ENCODE measurements at places on chromosomes 13 and 19.

GRCh38 chr13:22061806-22062391, 391.0 kb downstream of the FGF9 start:
- DNase-seq, result no peak

DNA sequence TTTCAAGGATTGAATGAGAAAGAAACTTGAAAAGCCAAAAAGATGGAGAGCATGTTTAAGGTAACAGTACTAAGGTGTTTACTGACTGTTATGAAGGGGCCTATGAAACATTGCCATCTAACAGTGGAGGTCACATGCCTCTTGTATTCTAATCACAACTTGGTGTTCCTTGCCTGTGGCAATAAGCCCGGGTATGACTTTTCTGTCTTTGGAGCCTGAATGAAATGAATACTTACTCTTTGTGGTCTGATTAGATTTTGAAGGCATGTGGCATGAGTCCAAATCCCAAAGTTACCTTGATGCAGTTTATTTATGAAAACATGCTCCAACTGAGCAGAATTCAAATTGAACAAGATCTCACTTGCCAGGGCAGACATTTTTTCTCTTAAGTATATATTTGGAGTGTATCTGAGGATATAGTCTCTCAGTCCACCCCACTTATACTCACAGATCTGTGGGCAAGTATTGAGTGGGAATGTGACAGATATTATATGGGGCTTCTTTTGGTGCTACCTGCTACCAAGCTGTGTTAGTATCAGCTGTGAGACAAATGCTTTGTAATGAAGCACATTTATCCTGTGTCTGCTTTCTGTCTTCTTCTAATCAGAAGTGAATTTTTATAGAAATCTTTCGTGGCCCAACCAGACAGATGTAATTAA, 67.5 kb downstream of the B3GLCT start:
- no peak for DNase-seq

GRCh38 chr19:14318873-14319272, 62.4 kb upstream of the ADGRE5 start:
- DNase-seq, result no peak

- DNase-seq, result no peak
Measured at GRCh38 chr13:30147015-30147414, 160.3 kb downstream of the KATNAL1 start.

- DNase-seq, result no peak
Measured at GRCh38 chr19:45462174-45462573, 5.6 kb upstream of the FOSB start.

DNA sequence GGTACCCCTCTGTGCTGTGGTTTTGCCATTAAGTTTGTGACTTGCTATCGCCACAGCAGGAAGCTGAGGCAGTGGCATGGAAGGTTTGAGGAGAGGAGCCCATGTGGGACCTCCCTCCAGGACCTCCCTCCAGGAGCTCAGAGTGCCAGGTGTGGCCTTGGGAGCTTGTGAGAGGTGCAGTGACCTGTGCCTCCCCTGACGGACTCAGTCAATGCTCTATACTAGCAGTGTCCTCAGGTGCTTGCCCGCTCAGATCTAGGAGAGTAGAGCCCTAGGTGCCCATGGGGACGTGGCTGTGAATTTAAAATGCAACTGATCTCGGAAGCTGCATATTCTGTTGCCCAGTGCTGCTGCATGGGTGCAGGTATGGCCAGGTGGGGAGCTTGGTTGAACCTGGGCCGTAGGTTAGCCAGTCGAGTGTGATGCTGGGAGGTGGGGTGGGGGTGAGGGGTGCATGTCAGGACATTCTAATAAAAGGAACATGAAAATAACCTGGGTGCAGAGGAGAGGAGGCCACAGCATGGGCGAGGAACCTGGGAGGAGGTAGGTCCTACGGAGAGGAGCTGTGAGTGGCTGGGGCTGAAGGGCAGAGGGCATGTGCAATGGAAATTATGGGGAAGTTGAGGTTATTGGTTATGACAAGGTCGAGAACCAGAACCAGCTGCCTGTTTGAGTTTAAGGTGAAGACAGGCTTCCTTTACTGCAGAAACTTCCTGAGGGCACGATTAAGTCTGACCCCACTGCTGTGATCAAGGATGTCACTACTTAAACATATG, 41.6 kb downstream of the TEX29 start:
- DNase-seq, result no peak

DNA sequence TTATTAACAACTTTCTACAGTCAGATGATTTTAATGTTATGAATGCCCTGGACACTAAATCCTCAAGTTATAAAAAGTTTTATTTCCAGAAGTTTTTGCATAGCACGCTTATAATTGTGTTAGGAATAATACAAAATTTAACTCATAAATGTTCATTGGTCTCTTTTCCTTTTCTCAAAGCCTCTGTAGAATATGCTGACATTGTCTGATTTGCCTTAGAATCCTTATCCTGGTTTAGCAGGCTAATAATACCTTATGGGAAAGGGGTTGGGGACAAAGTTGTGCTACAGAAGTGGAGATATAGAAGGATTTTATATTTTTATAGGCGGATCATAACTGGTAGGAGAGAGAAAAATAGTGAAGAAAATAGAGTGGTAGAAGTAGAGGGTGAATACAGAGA, 1739.6 kb downstream of the OLFM4 start:
- no peak for DNase-seq

DNA sequence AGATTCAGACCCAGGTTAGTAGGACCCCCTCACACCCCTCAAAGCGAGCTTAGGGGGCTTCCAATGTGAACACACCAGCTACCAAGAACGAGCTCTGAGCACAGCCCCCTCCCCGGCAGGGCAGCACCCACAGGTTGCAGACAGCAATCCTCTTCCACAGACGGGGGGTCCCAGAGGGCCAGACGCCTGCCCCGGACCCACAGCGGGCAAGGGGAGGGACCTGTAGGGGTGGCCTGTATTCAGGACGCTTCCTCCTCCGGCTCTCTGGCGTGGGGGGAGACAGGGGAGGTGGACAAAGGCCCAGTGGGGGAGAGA, 4.8 kb downstream of the TTYH1 start:
- no peak for DNase-seq

- no peak for DNase-seq
Measured at GRCh38 chr19:8038815-8039214, 13.7 kb upstream of the CCL25 start.

DNA sequence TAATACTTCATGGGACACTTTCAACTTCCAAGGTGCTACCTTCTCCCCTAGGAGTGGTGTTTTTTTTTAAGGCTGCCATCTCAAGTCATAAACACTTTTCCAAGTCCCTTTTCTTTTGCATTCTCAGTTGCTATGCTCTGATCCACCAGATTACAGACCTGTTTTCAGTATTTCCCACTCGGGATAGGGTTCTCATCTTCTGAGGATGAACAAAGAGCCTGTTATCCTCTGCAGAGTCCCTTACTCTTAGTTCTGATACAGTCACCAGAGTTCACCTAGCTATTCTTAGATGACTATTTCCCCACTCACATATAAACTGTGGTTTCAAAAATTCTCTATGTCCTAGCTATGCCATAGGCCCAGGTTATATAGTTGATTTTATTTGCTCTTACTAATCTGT, 15.9 kb downstream of the ZDHHC20 start:
- no peak for DNase-seq

- no peak for DNase-seq
Measured at GRCh38 chr19:16417660-16418596, 53.8 kb downstream of the EPS15L1 start.

GRCh38 chr19:13833330-13834243, 38.3 kb downstream of the ZSWIM4 start:
- DNase-seq, result no peak

DNA sequence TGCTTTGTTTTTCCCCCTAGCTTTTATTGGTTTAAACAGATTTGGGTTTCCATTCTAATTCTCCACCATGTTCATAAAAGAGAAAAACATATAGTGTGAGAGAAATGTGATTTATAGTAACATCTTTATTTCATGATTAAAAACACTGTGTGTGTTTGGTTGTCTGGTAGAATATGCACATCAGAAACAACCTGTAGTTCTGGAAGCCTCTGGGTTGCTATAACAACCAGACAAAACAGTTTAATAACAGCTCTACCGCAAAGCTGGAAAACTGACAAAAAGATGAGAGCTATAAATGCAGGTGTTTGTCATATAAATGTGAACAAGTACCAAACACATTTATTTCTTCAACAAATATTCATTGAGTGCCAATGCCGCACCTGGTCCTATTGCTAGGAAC, 9.8 kb downstream of the KBTBD6 start:
- no peak for DNase-seq

DNA sequence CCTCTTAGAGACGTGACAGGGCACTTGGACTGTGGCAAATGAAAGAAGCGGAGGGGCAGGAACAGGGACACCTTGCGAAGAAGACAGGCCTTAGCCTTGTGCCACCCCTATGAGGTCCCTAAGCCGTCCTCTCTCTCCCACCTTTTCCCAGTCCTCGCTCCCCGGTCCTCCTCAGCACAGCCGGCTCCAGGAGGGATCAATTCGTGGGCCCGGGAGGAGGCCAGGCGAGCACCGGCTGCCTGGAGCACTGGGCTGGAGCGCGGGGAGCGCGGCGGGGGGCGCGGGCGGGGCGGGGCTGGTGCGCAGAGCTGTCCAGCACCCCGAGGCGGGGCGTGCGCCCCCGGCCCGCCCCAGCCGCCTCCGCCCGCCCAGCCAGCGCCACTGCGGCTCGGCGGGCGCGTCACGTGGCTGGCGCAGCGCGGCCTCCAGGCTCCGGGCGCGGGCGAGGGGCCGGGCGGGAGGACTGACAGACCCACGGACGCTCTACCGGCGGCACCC, at the start of gene LRP3:
Gene LRP3, plus strand, starts transcription at position 466 of the 498 bp plus-strand sequence. CDS start 456 bp downstream, outside the sequence.
- DNase-seq, result no peak

DNA sequence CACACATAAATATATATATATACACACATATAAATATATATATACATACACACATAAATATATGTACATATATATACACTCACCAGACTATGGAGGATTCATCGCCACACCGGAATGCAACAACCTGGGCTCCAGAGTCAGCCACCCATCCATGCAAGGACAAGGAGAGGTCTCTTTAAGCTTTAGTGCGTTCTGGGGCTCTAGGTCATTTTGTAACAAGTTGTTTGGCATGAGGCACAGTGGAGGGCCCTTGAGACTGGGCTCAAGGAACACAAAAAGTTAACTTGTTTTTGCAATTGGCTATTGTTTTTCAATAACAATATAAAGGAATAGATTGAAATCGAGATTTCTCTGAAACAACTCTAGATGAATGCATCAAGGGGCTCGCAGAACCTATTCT, 4.9 kb upstream of the ZNF90 start:
- DNase-seq, result no peak

- DNase-seq, result no peak
Measured at GRCh38 chr19:29535214-29535831, 9.5 kb downstream of the VSTM2B start.

- DNase-seq, result no peak
Measured at GRCh38 chr13:105139048-105139379, 1396.4 kb downstream of the EFNB2 start.

DNA sequence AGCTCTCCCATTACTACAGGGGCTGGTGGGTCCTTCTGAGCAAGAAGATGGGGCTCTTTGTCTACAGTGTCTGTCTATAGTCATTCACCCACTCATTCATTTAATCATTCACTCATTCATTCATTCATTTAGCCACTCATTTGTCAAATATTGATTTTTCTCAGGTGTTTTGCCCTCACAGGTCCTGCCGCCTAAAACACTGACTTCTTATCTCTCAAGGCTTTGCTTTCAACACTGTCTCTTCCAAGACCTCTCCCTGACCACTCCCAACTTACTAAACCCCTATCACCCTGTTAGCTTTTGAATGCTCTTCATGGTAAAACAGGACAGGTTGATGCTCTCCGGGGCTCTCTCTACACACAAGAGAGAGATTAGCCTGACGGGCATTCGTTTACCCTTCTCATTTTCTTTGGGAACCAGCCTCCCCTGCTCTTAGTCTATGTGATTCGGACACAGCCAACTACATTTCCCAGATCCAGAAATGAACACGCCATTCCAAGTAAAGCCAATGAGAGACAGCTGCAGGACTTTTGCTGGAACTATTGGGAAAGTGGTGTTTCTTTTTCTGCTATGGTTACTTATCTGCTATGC, 22.7 kb downstream of the FAM187B start:
- no peak for DNase-seq

- DNase-seq, result no peak
Measured at GRCh38 chr19:33456845-33457220, 64.8 kb downstream of the PEPD start.

DNA sequence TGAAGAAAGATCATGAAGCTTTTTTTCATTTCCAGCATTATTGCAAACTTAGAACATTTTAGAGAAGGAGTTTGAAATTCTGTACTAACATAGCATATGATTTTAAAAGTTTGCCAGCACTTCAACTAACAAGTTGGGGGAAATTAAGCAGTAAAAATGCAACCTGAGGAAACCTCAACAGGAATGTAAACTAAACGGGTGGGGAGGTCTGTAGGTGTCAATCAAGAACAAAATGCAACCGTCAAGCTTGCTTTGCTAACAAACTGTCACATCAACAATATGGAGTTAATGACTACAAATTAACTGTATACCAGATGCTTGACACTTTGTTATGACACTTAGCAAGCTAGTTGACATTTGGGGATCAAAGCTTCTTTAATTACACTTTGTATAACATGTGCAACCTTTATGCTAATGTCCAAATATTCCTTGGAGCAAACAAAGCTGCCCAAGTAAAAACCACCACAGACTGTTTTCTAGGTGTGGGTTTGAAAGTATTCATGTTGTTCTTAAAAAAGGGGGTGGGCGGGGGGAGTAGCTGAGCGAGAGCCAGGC, 52.1 kb downstream of the DACH1 start:
- DNase-seq, result no peak

DNA sequence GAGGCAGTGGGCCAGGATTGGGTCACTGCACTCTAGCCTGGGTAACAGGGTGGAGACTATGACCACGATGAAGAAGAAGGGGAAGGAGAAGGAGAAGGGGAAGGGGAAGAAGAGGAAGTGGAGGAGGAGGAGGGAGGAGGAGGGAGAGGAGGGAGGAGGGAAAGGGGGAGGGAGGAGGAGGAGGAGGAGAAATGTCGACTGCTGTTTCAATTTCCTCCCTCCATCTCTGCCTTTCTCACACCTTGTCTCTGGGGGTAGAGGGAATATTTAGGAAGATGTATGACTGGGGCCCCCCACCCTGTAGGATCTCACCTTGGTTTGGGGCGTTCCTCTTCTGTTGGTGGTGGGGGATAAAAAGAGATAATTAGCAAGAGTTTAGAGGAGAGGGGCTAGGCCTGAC, 3.8 kb downstream of the TNNT1 start:
- no peak for DNase-seq

DNA sequence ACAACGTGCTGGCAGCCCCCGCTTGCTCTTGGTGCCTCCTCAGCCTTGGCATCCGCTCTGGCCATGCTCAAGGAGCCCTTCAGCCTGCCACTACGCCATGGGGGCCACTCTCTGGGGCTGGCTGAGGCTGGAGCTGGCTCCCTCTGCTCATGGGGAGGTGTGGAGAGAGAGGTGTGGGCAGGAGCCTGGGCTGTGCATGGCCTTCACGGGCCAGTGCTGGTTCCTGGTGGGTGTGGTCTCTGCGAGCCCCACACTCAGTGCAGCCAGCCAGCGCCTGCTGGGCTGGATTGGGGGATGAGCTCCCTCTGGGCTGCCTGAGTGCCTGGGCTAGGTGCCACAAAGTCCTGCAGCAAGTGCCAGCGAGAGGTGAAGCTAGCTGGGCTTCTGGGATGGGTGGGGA, 1289.1 kb downstream of the OLFM4 start:
- no peak for DNase-seq

- DNase-seq, result no peak
Measured at GRCh38 chr13:32947411-32948276, 68.6 kb upstream of the KL start.

- no peak for DNase-seq
Measured at GRCh38 chr19:30379841-30380610, 7.8 kb downstream of the ZNF536 start.

Data from non-pigmented ciliary epithelial cell (primary cell).